ENCODE measurements at places on chromosomes 5 and 9. TPM values are rescaled to one million over a fixed set of nuclear protein-coding genes. Genes with fewer than 3 reads are reported as not detected.

DNA sequence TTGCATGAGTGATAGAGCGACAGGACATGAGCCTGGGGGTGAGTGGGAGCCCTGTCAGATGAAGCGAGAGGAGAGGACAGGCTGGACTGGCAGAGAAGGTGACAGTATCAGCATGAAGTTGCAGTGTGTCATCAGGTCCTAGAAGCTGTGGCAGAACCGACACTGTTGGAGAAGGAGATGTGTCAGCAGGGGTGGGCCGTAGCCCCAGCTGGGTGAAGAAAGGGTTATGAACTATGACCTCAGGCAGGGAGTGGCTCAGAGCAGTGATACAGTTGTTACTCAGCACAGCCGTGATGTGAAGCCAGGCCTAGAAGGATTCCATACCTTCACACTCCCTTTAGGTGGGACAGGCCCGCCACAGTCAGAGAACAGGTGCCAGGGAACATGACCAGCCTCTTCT lies 7.6 kb downstream of the PCYOX1L start:
- ATAC-seq, result peak; percentile 47

- no peak for ATAC-seq
These were observed 8.7 kb upstream of the CORO2A start for GRCh38 chr9:98201102-98201501.

DNA sequence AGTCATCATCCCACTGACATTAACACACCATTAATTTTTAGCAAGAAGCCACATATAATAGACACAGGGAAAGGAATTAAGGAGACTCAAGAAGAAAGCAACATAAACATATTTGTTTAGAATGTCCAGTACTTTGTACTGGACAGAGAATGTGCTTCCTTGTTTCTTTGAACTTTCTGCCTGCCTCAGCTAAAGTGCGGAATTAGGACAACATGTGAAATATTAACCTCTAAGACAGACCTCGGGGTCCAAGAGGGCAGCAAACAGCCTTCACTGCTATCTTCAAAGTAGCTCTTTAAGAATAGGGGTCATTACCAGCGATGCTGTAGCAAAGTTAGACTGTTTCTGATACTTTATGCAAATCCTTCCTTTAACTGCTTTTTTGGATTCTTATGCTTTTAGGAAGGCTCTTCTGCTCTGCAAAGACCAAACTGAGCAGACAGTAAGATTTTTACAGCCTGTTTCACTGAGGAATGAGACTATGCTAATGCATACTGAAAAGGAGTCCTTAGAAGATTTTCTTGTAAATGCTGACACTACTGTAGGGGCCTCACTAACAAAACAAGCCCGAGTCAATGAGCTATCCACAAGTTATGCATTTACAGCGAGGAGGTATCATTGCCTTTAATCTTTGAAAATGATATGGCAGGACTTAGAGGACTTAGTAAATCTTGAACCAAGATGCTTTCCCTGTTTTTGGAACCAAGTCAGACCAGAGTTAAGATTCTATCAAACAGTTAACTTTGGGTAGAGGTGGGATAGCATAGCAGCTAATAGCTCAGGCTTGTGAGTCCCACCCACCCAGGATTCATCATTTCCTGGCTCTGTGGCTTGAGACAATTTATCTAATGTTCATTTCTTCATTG lies 23.8 kb downstream of the DAB2 start:
- ATAC-seq, result no peak

DNA sequence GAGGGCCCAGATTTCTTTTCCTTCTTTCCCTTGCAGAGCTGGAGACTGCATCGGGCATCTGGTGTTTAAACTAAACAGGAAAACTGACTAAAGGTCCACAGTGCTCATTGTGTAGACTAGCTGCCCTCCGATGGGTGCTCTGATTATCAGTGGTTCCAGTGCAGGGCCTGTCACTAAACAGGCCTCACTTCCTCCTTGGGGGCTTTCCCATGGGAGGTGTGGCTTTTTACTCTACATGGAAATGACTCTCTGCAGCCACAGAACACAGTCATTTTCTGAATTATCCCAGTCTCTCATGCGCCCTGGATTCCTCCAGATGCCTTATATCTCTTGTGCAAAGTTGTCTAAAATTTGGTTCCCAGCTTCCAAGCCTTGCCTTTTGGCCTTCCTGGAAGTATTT lies 199.2 kb downstream of the TRIO start:
- peak; percentile 35 for ATAC-seq

GRCh38 chr5:170522211-170523141 lies 18.7 kb downstream of the KCNIP1 start:
- ATAC-seq, result no peak

- ATAC-seq, result no peak
These were observed 27.0 kb downstream of the VCAN start for GRCh38 chr5:83498585-83498984.

DNA sequence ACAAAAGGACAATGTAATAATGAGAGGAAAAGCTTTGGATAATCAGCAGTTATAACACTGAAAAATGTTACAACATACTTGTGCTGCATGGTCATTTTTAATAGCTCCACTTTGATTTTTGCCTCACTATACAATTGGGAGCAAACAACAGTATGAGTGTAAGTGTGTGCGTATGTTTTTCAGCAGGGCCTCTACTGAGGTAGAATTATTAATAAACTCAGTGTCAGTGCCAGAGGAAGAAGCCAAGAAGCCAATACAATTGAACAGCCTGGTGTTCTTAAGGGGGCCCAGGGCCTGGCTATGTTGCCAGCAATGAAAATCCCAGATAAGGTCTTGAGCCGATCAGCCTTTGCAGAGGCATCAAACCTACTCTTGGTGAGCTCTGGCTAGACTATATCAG lies 16.1 kb upstream of the RLN1 start:
- ATAC-seq, result no peak

DNA sequence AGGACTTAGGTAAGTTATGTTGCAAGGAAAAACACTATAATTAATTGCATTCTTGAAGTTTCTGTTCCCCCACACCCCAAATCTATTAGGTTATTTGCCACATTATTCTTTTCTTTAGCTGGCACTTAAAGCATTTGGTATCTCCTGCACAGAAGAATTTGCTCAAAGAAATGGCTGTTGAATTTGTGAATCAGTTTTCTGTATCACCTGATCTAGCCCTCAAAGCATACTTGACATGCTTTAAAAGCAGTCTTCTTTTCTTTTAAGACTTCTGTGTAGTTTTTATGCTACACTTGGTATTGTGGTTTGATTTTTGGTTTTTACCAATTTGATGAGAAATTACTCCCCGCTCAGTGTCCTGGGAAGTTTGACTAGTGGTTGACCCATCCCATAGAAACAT lies 69.1 kb downstream of the RIC1 start:
- ATAC-seq, result no peak

DNA sequence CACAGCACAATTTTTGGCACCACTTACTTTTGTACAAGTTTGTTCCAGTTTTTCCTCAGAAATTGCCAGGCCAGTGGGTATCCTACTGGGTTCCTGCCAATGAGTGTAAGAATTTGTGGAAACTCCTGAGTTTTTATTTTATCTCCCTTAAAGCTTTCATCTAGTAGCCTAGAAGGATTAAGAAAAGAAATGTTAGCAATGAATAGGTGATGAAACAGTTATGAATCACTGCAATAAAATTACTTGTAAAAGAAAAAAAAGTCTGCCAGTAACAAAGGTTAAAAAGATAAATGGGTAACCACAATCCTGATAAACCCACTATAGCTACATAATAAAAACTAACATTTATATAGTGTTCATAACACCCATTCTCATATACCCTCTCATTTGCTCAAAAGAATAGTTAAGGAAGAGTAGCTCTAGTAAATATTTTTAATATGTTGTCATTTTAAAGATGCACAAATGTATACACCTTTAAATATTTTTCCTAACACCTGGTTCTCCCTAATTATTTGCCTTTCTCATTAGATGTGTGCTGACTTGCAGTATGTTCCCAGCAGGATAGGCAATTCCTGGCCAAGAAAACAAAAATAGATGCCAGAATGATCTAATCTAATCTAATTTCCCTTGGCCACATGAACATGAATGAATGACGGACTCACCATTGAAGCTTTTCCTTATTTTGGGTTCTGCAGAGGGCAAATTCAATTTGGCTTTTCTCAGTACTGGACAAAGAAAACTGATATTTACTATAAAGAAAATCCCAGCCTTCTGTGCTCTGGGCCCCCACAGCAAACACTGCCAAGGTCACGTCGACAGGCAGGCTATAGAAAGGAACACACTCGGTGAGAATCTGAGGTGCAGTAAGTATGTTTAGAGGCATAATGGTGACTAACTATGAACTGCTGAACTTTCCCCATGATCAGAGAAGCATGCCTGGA lies 26.4 kb downstream of the ERAP1 start:
- no peak for ATAC-seq

DNA sequence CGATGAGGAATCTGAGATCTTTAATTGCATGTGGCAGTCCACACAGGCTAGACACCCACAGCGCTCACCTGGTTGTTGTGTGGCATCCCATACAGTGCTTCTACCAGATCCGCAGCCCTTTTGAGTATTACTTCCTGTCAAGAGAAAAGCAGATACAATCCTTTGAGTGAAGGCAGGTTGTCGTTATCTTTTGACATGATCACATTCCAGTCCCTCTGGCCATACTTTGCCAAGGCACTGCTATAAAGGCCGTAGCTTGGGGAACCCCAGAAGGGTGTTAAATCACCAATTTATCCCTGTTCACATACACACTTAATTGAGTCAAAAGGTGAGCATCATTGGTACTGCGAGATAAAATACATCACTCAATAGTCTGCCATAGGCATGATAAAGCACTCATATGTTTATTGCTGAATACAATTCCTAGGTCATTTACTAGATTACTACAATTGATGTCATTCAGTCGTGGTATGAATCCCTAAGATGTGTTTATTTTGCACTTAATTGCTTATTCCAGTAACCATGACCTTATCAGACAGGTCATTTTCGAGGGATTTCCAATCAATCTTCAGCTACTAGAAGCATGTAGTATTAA lies 385.6 kb downstream of the EBF1 start:
- no peak for ATAC-seq

DNA sequence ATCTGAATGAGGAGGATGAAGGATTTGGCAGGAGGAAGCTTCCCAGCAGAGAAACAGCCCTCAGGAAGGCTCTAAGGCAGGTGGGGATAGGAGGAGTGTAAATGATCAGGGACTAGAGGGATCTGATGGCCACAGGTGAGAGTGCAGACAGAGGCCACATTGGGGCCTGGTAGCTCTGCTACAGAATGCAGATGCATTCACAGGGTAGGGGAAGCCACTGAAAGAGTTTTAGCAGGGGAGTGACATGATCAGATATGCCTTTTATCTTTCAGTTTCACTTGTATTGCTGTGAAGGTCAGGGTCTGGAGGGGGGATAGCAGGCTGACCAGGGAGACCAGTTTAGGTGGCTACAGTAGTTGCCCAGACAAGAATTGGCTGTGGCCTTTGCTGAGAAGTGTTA lies 3.0 kb downstream of the TXNDC15 start:
- no peak for ATAC-seq

DNA sequence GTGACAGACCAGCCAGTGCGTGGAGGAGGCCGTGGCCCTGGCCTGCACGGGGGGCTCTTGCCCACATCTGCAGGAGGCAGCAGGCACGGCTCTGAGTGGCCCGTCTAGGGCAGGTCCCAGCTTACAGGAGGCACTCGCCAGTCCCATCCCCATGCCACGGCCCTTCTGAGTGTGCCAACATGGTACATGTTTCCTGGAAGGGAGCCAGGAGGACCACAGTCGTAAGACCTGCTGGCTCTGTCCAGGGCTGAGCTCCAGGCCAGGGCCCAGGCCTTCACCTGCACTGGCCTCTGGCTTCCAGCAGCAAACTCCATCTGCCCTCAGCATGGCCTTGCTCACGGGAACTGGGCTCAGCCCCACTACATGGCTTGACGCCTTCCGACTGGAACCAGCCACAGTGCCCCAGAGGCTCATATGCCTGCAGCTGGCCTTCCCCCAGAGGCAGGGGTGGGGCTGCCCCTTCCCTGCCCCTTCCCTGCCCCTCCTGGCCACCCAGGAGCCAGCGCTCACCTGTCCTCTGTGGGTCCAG lies 3.8 kb downstream of the NKD2 start:
- ATAC-seq, result no peak

DNA sequence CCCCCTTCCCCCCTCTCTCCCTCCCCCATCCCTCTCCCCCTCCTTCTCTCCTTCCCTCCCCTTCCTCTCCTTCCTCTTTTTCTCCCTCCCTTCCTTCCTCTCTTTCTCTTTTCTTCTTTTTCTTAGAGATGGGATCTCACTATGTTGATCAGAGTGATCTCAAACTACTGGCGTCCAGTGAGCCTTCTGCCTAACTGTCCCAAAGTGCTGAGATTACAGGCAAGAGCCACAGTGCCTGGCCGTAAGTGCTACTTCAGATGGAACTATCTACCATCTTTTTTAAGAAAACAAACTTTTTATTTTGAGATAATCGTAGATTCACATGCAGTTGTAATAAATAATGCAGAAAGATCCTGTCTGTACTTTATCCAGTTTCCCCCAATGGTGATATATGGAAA lies 6.3 kb downstream of the RCL1 start:
- no peak for ATAC-seq

- ATAC-seq, result no peak
These were observed 15.2 kb downstream of the CYSTM1 start for GRCh38 chr5:140189977-140190871.

DNA sequence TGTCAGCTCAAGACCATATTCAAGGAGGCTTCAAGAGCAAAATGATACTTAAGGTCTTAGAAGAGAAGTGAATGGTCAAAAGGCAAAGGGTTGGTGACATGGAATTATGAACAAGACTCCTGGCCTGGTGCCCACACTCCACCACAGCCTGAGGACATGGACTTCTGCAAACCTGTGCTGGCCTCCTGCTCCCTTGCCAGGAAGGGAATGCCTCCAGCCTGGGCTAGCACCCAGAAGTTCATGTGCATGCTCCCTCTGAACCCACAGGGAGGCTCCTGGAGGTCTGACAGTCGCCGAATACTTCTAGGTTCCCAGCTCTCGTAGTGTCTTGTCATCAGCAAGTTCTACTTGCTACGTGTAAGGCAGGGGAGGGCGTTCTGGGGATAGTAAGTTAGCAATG lies 156.7 kb downstream of the FSTL4 start:
- ATAC-seq, result no peak

GRCh38 chr5:74127381-74128320 lies 501.7 kb downstream of the ARHGEF28 start:
- ATAC-seq, result no peak

GRCh38 chr9:122143876-122144405 lies 15.6 kb downstream of the NDUFA8 start:
- no peak for ATAC-seq

SLC36A3 gene
- total RNA-seq, result not detected

ZNF608 gene
- total RNA-seq, result not detected

SLC6A19 gene
- total RNA-seq, result not detected

AQP3 gene
- total RNA-seq, result 37.3 TPM

LIFR gene
- 0.16 TPM for total RNA-seq
